ENCODE measurements at places on chromosomes 3 and 15.

DNA sequence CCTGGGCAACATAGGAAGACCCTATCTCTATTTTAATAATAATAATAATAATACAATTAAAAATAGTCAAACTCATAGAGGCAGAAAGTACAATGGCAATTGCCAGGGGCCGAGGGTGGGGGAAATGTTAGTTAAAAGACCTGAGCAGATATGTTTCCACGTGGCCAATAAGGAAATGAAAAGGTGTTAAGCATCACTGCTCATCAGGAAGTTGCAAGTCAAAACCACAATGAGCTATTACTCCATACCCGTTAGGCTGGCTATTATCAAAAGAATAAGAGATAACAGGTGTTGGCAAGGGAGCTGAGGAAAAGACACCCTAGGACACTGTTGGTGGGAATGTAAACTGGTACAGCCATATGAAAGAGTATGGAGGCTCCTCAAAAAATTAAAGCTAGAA is 60.4 kb upstream of the PRSS50 start:
- DNase-seq: no peak

DNA sequence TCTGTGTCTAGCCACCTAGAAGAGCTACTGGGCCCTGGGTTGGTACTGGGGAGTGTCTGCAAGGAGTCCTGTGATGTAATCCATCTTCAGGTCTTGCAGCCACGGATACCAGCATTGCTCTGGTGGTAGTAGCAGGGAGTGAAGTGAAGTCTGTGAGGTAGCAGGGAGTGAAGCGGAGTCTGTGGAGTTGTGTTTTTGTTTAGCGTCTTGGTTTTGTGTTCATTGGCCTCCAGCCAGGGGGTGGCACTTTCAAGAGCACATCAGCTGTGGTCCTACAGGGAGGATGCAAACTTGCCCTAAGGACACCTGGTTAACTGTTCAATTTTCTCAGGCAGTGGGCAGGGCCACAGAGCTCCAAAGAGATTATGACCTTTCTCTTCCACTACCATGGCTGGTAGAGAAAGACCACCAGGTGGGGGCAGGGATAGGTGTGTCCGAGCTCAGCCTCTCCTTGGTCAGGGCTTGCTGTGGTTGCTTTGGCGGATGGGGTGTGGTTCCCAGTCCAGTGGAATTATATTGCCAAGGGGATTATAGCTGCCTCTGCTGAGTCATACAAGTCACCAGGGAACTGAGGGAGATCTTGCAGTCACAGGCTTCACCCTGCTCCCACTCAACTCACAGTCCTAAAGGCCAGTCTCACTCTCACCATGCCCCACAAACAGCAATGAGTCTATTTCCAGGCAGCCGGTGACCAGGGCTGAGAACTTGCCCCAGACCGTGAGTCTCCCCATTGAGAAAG is 424.7 kb downstream of the ZBBX start:
- no peak for DNase-seq

GRCh38 chr3:17733768-17734167 is 8.7 kb downstream of the TBC1D5 start:
- DNase-seq: no peak

GRCh38 chr3:42911551-42911950 is 5.6 kb downstream of the ZNF662 start:
- no peak for DNase-seq

DNA sequence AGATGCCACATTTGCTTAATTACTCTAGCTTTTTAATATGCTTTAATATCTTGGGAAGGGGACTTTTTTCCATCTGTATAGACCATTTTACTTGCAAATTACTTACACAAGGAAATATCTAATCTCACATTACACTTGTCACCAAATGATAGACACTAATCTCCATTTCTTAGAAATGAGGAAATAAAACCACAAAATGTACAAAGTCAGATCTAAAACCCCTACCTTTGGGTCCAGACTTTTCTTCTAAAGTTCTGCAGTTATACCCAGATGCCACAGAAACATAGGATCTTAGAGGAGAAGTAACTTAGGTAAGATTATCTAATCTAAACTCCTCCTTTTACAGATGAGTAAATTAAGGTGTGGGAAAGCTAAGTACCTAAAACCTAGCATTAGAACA is 44.3 kb downstream of the CD200R1L start:
- no peak for DNase-seq

DNA sequence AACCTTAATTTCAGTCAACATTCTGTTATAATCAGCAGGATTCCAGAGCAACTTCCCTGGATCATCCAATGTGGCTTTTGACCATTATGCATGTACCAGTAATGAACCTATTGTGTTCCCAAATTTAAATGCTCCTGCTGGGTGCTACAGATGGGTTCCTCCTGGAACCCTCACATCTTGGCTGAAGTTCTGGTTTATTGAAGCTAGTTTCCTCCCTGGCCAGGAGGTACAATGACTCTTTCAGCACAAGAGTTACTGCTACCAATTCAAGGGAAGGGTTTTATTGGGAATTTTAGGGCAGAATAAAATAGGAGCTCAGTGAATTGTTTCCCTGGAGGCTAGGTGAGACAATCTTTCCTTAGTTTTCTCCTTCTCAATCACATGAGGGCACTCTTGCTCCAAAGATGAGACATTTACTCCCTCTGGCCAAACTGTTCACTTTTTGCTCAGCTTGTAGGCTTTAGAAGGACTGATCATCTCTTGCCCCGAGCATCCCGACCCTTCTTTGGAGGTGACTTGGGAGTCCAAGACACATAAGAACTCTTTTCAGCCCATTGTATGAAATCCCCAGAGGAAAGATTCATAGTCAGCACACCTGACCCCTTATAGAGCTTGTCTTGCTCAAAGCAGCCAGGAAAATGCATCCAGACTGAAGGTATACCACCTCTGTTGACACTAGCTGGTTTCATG is 8.8 kb upstream of the NPHP3 start:
- no peak for DNase-seq

DNA sequence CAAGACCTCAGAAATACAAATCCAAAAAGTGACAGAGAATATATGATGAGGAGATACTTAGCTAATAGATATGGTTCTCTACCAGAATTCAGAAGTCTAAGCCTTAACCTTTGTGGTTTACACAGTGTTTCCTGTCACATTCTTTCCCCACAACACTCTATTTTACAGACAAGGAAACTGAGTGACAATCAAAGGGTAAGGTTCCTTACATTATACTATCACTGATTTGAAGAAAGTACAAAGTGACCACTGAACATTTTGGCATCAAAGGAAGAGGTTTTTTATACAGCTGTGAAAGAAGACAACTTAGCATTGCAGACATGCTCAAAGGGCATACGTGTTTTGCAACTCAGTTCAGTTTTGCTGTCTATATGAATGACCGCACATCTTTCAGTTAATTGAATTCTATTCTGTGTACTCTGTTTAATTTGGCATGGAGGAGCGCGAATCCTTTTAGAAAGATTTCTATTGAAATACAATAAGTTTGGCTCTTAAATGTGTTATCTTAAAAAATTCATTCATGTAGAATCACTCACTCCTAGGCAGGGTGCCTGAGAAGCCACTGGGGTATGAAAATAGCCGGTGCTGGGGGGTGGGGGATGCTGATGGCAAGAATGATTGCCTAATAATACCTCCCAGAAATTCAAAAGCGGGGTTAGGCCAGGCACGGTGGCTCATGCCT is 66.5 kb upstream of the SKOR1 start:
- DNase-seq: no peak

DNA sequence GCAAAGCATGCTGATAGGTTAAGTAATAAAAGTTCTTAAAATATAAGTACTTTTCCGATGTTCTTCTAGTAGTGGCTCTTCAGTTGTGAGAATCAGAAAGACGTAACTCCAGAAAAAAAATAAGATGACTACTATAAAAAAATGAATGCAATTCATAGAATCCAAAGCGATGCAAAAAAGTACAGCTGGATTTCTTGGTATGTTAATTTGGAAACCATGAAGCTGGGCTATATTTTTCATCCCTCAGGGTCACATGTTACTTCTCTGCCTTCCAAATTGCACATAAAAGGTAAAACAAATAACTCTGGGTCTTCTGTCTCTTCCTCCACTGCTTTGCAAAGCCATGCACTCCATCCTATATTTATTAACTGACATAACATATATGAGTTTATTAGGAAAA is 843.9 kb upstream of the DPPA4 start:
- DNase-seq: no peak

- no peak for DNase-seq
Measured at GRCh38 chr15:42092398-42093318, 1.7 kb downstream of the PLA2G4D start.

DNA sequence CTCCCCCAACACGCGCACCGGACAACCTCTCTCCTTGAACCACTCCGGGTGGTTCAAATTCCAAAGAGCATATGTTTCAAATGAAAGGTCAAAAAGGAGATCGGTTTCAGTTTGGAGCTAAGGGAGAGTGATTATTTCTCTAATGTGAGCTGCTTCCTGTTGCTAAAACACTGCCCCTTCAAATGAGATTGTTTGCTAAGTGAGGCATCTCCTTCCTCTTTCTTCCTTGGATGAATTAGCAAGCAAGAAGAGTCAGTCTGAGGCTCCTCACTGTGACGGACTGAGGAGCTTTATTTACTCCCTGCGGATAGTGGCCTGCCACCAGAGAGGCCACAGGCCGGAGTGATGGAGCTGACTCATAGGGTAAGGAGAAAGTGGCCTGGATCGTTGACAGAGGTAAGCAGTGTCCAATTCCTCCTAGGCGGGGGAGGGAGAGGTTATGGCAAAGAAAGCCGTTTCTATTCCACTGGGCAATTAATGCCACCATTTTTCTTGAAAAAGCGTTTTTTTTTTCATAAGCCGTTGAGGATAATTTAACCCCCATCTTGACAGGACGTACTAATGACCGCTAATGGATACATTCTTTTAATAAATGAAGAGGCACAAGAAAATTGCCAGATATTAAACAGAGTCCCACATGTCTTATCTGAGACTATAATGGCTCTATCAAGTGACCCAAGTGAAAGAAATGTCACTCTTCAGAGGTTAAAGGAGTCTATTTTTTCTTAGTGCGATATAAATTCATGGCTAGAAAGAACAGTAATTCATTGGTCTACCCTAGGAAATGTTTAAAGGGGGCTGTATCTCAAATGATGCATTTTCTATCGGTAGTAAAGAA is 167.0 kb upstream of the ANKRD28 start:
- peak; percentile 23 for DNase-seq

GRCh38 chr3:113754494-113755159 is 7.8 kb downstream of the ATP6V1A start:
- no peak for DNase-seq

DNA sequence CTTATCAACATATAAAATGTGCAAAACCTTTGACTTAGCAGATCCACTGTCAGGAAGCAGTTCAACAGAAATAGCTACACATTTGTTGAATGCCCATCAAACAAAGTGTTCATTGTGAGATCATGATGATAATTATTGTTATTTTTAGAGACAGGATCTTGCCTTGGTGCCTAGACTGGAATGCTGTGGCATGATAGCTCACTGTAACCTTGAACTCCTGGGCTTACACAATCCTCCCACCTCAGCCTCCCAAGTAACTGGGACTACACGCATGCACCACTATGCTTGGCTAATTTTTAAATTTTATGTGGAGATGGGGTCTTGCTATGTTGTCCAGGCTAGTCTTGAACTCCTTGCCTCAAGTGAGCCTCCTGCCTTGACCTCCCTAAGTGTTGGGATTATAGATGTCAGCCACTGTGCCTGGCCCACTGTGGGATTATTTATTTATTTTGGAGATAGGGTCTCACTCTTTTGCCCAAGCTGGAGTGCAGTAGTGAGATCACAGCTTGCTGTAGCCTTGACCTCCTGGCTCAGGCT is 8.8 kb downstream of the MAP2K5 start:
- DNase-seq: no peak

GRCh38 chr15:28022181-28022580 is 76.9 kb downstream of the OCA2 start:
- no peak for DNase-seq

DNA sequence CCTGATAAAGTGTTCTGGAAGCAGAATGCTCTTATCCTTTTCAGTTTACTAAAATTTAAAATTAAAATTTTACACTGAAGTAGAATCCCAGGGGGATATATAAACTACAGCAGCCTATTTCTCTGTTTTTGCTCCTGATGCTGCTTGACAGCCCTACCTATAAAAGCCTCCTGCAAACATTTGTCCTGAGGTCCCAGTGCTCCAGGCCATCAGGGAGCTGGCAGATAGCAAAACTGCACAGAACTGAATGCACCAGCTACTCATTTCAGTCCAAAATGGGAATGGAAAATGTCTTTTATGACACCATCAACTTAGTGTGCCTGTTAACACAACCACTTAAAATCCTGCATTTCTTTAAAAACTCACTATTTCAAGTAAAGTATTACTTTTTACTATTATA is 50.1 kb downstream of the FRMD5 start:
- DNase-seq: no peak

GRCh38 chr3:185489462-185489861 is 9.4 kb downstream of the TMEM41A start:
- DNase-seq: no peak

DNA sequence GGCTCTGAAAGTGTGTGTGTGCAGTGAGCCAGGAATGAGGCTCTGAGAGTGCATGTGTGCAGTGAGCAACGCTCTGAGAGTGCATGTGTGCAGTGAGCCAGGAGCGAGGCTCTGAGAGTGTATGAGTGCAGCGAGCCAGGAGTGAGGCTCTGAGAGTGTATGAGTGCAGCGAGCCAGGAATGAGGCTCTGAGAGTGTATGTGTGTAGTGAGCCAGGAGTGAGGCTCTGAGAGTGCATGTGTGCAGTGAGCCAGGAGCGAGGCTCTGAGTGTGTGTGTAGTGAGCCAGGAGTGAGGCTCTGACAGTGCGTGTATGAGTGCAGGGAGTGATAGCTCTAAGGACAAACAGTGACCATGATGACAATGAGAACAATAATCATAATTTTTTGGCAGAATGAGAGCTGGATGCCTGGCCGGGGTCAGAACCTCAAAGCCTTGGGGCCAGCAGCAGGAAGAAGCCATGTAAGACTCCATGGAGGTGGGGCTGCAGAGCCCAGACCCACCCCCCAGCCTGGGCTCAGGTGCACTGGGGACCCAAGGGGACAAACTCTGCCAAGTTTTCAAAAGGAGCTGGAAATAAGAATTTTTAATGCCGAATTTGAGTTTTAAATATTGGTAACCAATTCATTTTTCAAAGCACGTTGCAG is 85.7 kb upstream of the PRR20G start:
- no peak for DNase-seq

DNA sequence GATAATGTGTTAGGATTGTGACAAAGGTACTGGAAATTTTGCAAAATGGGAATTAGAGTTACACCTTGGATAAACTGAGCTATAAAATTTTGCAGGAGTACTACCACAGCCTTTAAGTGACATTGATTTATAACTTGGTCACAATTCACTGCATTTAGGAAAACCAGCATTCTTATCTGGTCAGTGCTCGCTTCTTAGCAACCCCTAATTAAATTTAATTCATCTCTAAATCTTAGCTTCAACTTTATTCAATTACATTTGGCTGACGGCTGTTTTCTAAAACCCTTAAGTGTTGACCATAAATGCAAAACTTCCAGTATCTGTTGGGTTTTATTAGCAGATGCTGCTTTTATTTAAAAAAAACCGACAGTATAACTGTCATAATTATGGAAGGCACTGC is 31.3 kb downstream of the TFRC start:
- DNase-seq: no peak

- DNase-seq: no peak
Measured at GRCh38 chr3:189355481-189356201, 183.9 kb downstream of the TPRG1 start.

GRCh38 chr3:26449996-26450395 is 172.6 kb upstream of the LRRC3B start:
- no peak for DNase-seq
